ENCODE measurements at places on chromosomes 6 and 20.

DNA sequence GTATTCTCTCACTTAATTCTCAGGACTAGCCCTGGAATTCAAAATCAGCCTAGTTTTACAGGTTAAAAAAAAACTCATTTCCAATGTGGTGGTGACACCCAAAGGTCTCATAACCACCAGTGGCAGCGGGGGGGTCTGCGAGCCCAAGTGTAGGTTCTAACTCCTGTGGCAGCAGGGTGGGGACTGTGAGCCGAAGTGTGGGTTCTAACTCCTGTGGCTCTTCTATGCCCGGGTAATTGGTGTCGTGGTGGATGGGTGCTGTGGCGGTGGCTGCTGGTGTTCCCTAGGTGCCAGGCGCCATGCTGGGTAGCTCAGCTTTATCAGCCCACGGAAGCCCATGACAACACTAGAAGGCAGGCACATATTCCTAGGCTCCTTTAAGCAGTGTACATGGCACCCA is 4.9 kb upstream of the ANKRD60 start:
- no peak for DNase-seq

- DNase-seq, result no peak
Observed at GRCh38 chr6:11868392-11868791, 89.8 kb upstream of the ADTRP start.

DNA sequence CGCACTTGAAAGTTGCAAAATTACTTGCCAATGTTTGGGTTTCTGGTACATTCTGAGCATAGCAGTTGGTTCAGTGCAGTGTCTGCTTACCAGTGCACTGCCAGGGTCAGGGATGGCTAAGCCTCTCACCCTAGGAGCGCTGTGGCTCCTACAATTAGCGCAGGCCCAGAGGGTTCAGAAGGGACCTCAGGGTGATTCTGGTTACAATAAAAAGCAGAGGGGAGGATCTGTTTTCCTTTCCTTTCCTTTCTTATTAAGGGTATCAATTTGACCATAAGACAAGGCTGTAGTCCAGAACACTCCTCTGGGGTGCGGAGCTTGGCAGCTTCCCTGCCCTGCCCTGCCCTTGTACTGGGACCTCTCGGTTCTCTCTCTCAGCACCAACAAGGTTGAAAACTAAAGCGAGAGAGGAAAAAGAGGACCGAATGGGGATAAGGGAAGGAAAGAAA is 2.6 kb downstream of the MAFB start:
- no peak for DNase-seq

GRCh38 chr6:116528133-116528532 is 16.7 kb downstream of the CALHM5 start:
- no peak for DNase-seq

DNA sequence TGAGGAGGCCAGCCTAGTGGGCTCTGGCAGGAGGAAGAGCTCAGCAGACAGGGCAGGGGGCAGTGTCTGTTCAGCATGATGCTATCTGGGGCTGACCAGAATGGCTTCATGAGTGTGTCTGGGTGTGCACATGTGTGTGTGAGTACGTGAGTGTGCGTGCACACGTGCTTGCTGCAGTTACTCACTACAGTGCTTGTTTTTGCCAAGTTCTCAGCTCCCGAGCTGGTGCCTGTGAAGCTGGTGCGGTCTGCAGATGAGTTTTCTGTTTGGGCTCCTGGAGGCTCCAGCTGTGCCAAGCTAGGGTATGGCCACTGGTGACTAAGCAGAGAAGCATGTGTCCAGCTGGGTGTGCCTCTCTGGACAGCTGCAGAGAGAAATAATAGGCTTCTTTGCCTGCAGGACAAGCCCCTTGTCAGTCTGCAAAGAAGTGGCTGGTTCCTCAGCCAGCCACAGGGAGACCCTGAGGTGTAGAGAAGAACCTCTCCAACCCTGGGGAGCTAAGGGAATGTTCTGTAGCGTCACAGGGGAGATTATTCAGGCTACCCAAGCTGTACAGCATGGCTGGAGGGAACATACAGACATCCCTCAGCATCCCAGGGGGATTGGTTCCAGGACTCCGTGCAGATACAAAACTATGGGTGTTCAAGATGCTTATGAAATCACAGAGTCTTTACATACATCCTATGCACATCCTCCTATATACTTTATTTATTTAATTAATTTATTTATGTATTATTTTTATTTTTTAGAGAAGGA is 40.2 kb upstream of the FAM50B start:
- DNase-seq, result no peak

GRCh38 chr6:3697609-3698008 is 53.9 kb downstream of the PXDC1 start:
- DNase-seq, result no peak

DNA sequence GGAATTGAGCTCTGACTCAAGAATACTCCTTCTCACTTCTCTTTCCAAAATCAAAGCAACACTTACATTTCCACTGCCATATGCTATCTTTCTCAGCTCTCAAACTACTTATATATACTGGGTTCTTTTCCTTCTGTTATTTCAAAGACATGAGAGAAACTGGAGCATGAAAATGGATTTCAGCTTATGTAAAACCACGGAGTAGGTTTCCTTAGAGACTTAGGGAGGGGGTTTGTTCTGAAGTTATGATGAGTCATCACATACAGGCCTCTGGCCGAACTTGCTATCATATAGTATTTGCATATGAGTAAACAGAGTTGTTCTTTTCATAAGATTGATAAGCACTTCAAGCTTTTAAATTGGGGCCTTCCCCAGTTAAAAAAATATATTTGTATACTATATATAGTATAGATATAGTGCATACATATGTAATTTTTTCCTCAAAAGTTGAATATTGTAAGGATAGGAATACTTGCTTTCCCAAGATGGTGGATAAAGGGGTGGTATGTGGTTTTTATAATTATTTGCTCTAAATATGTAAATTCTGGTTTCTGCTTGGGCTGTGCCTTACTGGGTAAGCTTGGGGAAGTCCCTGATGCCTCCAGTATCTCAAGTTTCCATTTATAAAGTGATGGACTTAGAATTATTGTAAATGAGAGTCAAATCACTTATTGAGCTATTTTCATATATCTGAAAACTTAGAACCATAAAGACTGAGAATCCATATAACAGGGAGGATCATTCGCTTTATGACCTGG is 273.9 kb downstream of the RFPL4B start:
- DNase-seq, result no peak

- DNase-seq, result no peak
Observed at GRCh38 chr20:49461894-49462620, 20.4 kb downstream of the KCNB1 start.

DNA sequence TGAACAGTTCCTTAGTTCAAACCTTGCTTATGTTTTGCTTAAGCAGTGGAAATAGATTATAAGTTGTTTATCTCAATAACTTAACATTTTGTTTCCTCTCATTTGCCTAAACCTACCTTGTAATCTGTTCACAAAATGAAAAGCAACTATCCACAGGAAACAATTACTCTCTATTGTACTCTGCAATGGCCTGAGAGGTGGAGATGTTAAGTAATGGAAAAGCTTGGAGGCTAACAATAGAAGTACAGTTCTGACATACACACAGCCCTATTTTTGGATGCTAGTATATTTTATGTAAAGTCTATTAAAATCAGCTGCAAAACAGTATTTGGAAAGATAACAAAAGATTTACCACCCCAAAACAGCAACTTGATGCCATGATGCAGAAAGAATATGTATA is 82.1 kb downstream of the TINAG start:
- DNase-seq, result no peak

DNA sequence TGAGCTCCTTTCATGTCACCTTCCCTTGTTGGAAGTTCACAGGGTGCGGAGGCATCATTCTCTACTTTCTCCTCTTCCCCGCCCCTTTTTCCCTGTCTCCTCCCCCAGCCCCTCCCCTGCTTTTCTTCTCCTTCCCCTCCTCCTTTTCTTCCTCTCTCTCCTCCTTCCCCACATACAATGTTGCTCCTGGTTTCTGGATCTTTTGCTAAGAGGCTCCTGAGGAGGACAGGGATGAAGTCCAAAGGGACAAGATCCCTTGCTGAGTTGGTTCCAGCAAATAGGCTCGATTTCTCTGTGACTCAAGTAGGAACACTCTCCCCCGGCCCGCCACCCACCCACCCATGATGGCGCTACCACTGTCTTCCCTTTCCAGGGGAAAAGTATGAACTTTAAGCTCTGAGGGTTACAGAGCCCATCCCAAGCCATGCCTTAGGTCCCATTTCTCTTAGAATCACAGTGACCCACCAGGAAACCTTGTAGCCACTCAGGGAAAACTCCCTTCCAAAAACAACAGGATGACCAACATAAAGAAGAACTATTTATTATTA is 852 bp upstream of the TFEB start:
- no peak for DNase-seq

DNA sequence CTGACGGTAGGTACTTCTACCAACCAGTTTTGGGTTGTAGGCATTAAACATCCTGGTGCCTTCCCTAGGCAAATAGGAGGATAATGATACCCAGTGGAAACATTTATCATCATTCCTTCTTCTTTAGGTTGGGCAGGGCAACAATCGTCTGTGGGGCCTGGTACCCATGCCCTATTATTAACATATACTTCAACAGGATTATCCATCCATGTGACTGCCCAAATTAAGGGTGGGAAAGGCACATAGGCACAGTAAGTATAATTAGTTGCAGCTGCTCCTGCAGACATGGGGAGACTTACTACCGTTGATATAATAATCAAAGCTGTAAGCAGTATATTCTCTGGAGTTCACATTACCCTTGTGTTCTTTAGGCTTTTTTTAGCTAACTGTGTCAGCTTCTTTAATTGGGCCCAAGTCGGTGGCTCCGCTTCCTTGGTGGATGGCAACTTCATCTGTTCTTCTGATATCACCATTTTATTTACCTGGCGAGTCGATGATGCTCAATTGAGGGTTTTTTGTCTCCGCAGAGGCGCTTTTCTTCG is 16.8 kb downstream of the RPL7L1 start:
- DNase-seq, result no peak

DNA sequence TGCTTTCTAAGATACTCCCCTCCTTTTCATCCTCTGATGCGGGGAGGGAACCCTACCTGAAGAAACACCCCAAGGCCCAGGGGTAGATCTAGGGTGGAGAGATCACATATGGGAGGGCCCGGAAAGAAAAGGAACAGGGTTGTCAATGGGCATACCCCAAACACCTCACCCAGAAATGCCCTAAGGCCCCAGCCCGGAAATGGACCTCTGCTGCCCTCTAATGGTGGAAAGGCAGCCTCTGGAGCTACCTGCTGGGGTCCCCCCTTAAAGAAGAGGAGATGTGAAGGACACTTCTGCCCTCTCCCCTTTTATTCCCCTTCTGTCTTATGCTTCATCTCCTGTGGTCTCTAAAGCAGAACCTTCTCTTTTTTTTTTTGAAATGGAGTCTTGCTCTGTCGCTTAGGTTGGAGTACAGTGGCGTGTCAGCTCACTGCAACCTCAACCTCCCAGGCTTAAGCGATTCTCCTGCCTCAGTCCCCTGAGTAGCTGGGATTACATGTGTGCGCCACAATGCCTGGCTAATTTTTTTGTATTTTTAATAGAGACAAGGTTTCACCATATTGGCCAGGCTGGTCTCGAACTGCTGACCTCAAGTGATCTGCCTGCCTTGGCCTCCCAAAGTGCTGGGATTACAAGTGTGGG is 458 bp upstream of the ARMC12 start:
- DNase-seq, result peak; percentile 70

GRCh38 chr6:4350567-4351519 is 215.5 kb upstream of the ECI2 start:
- DNase-seq, result no peak

GRCh38 chr6:32970413-32971241 is 2.2 kb downstream of the BRD2 start:
- peak; percentile 46 for DNase-seq

- peak; percentile 76 for DNase-seq
Observed at GRCh38 chr20:63957004-63957689, 931 bp upstream of the UCKL1 start.

DNA sequence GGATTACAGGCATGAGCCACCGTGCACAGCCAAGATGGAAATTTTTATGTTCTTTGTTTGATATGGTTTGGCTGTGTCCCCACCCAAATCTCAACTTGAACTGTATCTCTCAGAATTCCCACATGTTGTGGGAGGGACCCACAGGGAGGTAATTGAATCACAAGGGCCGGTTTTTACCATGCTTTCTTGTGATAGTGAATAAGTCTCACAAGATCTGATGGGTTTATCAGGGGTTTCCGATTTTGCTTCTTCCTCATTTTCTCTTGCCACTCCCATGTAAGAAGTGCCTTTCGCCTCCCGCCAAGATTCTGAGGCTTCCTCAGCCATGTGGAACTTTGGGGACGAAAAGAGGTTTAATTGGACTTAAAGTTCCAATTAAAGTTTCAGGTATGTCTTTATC is 14.6 kb downstream of the EEF1A1 start:
- peak; percentile 38 for DNase-seq

DNA sequence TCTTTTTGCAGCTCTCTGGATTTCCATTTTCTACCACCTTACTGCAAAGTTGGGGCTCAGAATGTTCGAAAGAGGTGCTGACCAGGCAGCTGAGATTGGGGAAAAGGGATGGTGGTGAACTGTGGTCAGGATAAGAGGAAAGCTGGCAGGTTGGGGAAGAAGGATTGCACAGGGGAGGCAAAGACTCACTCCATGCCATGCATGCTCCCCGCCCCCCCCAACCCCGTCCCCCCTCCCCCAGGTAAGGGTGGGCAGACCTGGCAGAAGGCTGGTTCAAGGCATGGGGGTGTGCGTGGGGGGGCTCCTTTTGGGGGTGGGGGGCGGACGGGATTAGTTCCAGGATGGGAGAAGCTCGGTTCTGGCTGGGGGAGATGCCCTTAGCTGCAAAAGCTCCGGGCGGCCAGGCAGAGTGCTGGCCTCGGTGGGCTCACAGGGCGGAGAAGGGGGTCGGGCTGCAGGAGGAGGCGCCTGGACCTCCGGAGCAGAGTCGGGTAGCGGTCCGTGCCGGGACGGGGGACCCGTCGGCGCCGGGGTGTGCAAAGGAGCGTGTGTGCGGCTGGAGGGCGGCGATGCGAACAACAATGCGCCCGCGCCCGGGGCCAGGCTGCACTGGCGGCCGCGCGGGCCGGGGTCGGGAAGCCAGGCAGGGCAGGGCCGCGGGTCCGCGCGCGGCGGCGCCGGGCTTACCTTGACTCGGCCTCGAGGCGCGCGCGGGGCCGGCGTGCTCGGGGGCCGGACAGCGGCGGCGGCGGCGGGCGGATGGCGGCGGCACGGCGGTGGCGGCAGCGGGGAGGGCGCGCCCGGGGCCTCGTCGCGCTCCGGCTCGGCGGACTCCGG is 880 bp downstream of the ADNP start:
- DNase-seq, result no peak

- no peak for DNase-seq
Observed at GRCh38 chr6:328136-328670, 35.9 kb downstream of the DUSP22 start.

All from Kasumi-1 (cell line).